NCI-H187 (cell line): ENCODE measurements at places on chromosomes 12 and 14.

DNA sequence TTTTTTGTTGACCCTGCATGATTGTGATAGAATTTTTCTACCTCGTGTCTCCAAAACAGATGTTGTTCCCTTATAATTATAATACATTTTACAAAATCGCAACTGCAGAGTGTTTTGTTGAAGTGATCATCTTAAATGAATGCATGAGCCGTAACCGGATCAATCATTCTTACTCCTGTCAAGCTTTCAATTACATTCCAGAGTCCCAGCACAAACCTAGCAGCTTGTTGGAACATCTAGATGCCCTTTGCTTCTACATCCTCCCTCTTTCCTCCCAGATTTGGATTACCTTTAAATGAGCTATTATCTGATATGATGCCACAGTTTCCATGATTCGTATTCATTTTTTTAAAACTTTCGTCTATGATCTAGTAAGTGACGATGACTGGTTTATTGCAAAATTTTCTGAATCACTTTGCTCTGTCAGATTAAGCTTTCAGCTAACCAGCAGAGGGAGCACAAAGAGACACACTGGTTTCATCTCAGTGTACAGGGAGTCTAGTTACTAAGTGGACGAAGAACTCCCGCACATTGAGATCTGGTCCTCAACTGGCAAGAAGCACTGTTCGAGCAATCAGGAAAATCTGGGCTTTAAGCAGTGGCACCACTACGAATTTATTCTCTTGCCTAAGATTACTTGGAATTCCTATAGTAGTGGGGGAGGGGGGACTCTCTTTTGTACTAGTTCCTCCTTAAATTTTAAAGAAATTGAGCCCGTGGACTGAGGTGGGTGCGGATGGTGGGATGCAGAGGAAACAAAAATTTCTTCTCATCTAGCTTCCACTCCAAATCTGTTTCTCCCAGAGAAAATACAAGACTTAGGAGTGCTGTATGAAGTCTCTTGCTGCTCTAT lies 40.9 kb downstream of the TSHR start:
- no peak for DNase-seq

GRCh38 chr12:106566771-106567170 lies 16.0 kb upstream of the RFX4 start:
- DNase-seq = no peak

DNA sequence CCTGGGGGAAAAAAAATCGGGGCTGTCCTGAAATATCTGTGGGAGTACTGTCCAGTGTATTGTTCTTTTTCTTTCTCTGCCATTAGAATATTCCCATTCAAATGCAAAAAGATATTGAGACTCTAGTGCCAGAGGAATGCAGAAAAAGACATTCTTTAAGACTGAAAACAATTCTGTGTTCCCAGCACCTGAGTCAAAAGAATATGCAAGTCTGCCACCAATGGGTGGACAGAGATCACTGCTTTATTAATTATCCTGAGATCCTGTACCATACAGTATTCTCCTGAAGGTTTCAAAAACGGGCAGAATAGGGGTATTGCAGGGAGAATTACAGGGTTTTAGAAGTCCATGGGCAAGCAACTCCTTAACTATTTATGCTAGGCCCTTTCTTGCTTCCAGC lies 361.8 kb downstream of the C12orf50 start:
- DNase-seq = no peak

DNA sequence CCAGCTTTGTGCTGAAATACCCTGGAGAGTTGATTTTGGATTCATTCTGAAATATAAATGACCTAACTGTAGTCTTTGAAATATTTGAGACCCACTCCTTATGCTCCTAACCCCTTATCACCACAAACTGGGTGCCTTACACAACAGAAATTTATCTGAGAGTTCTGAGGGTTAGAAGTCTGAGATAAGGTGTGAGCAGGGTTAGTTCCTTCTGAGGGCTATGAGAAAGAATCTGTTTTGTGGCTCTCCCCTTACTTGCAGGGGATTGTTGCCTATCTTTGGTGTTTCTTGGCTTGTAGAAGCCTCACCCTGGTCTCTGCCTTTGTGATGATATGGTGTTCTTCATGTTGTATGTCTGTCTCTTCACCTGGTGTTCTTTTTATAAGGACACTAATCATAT lies 91.7 kb downstream of the DERA start:
- no peak for DNase-seq

DNA sequence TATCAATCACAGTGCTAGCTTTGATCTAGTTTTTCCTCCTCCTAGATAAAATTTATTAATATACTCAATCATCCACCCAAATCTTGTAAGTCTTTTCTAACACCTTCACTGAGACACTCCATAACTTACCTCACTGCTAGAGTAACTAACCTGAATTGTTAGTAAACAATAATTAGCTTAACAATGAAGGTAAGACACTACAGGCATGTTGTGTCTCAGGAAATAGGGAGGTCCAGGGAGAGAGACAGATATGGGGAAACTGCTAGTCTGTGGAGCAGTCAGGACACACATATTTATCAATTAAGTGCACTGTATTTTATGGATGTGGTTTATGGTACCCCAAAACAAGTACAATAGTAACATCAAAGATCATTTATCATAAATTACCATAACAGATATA lies 94.2 kb upstream of the SSTR1 start:
- DNase-seq = no peak

DNA sequence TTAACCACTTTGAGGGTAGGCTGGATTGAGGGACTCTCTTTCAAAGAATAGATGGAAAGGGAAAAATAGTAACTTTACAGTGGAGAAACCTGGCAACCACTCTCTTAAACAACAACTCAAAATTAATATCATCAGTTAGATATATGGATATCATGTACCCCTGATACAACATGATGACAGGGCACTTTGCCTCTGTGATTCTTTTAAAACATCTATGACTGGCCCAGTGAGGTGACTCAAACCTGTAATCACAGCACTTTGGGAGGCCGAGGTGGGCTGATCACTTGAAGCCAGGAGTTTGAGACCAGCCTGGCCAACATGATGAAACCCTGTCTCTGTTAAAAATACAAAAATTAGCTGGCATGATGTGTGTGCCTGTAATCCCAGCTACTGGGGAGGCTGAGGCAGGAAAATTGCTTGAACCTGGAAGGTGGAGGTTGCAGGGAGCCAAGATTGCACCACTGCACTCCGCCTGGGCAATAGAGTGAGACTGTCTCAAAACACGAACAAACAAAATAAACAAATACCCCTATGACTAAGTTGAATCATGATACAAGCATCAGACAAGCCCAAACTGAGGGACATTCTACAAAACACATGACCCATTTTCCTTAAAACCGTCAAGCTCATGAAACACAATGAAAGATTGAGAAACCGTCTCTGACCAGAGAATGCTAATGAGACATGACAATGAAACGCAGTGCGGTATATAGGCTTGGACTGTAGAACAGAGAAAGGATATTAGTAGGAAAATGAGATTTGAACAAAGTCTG lies 26.4 kb upstream of the SLC7A8 start:
- no peak for DNase-seq

DNA sequence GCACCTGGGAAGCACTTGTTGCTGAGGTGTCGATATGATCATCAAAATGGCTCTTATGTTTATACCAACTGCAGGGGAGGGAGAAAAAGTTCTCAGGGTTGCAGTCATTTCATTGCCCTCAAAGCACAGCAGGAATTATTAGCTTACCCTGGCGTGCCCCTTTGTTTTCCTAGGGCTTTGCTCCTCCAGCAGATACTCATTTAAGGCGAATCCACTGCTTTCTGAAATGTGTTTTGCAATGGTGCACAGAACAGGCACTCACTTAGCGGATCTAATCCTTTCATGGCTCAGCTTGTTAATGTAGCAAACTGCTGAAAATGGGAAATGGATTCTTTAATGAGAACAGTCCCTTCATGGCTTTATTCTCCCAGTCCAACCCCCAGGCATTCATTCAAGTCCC lies 76.7 kb downstream of the NKX2-1 start:
- peak; percentile 63 for DNase-seq

DNA sequence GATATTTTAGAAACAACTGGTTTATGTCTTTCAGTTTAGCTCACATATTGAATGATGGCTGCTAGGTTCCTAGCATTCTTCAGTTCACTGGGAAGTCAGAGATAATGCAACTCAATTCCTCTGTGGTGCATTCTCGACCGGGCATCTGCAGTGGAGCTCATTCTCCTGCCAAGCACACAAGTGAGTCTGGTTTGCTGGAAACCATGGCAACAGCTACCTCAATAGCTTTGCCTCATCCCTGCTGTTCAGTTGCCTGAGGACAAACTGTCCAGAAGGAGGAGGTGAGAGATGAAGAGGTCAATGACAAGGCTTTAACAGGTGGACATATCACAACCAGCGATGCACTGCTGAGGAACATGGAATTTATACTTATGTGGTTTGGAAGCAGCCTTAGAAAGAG lies 816.9 kb downstream of the AACS start:
- DNase-seq = no peak

DNA sequence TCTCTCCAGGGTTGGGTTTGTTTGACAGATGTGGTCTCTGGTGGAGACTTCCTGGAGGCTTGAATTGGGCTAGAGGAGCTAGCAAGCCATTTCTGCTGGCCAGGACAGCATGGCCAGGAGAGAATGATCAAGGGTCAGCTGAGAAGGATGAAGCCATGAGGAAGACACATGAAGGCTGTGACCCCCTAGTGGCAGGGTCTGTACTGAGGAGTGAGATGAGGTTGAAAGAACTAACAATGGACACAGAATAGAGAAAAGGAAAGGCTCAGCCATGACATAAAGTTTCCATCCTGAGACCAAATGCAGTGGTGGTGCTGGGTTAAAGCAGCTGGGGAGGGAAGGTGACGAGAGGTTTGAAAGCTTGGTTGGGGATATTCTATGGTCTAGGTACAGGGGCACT lies 89.9 kb downstream of the NT5DC3 start:
- no peak for DNase-seq

- DNase-seq = peak; percentile 88
Measured at GRCh38 chr14:27995691-27996090, 770.9 kb upstream of the FOXG1 start.

- DNase-seq = no peak
Measured at GRCh38 chr14:93150227-93151208, 34.2 kb downstream of the MOAP1 start.

DNA sequence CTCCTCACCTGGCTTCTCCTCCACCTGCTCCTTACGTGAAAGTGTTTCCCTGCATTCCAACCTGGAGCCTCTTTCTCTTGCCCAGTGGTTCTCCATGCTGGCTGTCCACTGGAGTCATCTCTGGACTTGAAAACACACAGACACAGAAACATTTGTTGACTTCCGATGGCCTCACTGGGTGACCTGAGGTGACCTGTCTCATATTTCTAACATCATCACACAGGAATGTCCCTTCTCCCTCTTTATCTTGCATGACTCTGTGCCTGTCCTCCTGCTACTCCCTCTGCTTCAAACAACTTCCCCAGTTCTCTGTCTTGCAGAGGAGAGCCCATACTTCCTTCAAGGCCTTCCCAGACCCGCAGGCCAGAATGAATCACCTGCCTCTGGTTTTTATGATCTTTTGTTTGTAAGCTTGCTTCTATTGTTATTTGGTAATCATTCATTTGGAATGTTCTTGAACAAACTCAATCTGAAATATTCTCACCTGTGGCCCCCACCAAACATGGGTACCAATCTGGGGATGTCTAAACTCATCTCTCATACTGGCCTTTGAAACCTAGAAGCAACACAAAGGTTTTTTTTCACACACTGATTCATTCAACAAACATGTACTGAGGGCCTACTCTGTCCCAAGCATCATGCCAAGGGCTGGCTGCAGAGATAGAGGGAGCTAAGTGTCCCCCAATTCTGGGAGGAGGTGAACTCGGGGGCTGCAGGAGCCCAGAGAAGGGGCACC lies 9.7 kb upstream of the RIN3 start:
- DNase-seq = no peak

- DNase-seq = no peak
Measured at GRCh38 chr14:21069388-21070082, 569 bp upstream of the ARHGEF40 start.

DNA sequence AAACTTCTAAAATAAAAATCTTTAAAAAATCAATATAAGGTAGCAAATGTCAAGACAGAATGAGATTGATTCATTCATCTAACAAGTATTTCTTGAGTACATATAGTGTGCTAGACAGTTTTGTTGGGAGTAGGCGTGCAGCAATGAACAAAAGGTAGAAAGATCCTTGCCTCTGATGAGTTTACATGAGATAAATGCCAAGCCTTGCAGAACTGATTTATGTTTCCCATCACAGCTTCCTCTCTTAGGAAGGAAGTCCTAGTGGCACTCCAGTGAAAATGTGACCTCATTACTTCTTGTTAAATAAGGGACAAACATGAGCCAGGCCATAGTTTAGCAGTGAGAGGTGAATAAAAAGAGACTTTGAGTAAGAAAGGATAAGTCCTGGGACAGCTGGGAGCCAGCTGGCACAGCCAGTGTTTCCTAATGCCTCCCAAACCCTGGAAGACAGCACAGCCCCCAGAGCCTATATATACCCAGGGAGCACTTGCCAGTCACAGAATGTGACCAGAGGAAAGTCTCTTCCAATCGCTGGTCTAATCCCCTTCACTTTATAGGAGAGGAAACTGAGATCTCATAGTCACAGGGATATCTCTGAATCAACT lies 4.7 kb upstream of the COCH start:
- DNase-seq = no peak

DNA sequence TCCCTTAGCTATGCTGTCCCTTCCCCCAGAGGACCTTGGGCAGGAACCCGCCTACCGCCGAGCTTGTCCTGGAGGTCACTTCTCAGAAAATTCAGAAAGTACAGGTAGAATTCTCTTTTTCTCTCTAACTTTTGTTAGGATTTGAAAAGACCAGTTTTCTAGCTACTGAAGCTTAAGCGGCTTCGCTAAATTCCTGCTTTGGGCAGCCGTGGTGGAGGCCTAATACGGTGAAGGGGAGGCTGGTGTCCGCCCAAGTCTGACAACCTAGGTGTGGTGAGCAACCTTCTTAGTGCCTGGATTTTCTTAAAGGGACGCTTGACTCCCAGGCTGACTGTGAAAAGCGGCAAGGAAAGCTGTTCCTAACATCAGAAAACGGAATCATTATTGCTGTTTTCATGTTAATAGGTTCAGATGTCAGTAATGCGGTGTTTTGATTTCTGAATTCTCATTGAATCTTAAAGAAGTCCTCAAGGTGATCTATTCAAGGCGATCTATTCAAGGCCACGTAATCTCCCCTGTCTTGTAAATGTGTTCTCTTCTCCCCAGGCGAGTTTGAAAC lies 835 bp downstream of the FGD4 start:
- DNase-seq = no peak

DNA sequence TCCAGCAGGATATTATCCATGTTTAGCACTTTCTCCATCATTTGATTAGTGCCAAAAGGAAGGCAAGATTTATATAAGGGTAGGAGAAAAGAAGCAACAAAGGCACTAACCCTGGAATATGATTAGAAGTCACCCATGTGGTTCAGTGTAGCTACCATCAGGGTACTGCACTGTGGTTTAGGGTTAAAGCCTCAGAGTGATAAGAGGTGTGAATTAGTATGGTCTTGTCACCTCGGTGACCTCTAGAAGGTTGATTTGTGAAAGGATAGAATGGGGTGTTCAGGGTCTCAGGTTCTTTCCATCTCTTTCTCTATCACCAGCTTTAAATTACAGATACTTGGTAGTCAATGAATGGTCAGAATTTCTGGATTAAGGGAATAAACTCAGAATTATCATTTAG lies 103.0 kb upstream of the TMTC2 start:
- no peak for DNase-seq

- DNase-seq = no peak
Measured at GRCh38 chr14:56608689-56609088, 29.1 kb downstream of the TMEM260 start.
